ENCODE measurements at places on chromosomes 2 and 18.

- DNase-seq = no peak
Measured at GRCh38 chr2:219634171-219634940, 6.9 kb downstream of the SLC4A3 start.

DNA sequence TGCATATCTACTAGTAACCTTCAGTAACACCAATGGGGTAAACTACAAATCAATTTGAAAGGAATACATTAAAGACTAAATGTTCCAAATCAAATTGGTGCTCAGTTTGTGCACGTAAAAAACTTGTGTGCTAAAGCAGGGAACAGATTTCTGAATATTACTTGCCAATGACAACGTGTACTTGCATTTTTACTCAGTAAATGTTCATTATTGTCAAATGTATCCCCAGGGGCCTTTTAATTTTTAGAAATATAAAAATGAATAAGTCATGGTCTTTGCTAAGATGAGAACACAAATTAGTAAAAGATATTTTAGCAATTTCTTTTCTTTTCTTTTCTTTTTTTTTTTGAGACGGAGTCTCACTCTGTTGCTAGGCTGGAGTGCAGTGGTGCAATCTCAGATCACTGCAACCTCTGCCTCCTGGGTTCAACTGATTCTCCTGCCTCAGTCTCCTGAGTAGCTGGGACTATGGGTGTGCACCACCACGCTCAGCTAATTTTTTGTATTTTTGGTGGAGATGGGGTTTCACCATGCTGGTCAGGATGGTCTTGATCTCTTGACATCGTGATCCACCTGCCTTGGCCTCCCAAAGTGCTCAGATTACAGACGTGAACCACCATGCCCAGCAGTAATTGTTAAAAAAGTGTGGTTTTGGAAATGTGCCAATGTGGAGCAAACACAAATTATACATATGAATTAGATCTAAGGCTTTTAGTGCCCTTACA is 52.6 kb downstream of the PMAIP1 start:
- DNase-seq = no peak

DNA sequence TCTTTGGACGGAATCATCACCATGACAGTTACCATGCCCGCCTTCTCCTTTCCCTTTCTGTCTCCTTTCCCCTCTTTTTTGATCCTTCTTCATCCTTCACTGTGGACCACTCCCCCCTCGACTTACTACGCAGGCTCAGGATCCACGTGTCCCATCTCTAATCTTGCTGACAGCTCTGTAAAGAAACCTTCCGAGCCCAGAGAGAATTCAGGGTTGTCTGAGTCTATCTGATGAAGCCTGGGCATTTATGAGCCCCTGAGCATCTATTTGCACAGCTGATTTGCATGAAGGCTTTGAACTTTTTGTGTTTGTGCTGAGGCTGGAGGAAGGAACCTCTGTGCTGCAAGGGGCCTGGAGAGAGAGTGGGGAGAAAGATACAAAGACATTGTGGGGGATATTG is 50.7 kb downstream of the CIB4 start:
- DNase-seq = no peak

GRCh38 chr2:160484859-160485520 is 8.6 kb downstream of the RBMS1 start:
- no peak for DNase-seq

DNA sequence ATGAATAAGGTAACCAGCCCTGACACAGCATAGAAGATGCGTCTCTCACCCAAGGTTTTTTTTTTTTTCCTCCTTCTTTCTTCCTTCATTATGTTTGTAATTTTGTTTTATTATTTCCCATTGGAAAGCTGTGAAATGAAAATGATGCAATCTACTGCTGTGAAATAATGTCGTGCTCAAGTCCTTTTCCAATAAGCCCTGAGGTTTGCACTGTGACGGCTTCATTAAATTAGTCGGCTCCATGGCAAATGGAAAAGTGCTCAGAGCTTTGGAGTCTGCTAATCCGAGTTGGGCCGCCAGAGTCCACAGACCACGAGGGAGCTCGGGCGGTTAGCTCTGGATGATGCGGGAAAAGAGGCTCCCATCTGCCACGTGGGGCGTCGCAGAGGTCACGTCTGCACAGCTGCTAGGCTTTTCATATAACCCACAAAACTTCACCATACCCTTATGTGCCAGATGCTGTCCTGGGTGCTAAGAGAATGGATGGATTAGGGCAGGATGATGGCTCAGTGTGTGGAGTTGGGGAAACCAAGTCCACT is 92.3 kb upstream of the CAPN13 start:
- no peak for DNase-seq

DNA sequence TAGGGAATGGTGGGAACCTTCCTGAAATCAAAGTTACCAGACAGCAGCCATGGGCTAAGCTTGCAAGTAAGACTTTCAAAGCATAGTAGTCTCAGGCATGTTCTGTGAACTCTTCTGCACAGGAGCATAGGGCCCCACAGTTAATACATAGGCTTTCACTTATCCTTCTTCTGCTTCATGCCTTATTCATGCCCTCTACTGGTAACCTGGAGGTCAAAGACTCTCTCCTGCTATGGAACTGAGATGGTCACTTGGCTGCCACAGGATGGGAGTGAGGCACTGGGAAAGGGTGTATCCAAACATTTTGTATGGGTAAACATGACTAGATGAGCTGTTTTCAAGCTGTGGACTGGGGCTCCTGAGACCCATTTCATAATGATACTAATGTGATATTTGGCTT is 49.1 kb upstream of the ZNF638 start:
- no peak for DNase-seq

DNA sequence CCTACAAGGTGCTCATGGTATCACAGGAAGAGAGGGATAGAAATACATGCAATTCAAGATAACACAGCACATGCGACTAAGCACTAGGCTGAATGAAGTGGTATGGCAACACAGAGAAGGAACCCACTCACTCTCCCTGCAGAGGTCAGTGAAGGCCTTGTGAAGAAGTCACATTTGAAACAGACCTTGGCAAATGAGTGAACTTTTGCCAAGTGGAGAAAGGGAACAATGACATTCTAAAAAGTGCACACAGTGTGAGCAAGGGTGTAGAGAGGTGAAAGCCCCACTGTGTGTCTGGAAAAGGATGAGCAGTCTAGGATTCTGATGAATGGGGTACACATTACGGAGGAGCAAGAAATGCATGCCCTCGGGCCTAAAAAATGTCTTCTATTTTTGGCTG is 23.3 kb downstream of the KLF7 start:
- no peak for DNase-seq

DNA sequence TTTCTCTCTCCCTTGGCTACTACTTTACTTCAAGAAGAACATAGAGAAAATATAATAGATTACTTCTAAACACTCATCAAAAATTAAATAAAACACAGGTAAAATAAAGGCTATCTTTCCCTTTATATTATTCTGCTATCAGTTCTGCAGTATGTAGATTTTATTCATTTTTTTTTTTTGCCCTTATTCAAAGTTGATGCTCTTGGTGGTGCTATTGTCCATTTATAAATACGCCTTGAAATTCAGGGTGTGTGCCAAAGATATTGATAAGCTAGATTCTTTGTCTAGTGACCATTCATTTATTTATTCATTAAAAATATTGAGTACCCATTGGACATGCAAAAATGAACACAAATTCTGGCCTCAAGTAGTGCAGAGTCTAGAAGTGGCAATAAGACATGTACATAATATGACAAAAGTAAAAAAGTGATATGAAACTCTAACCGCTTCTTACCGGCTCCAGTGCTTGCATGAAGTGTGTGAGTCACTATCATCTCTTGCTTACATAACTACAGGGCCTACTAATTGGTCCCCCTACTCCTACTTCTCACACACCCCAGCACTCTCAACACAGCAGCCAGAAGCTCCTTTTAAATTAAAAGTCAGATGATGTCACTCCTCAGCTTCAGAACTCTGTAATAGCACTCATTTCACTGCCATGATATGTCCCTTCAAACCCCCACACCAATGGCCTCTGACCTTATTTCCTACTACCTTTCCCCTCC is 208.3 kb upstream of the FANCL start:
- DNase-seq = no peak

DNA sequence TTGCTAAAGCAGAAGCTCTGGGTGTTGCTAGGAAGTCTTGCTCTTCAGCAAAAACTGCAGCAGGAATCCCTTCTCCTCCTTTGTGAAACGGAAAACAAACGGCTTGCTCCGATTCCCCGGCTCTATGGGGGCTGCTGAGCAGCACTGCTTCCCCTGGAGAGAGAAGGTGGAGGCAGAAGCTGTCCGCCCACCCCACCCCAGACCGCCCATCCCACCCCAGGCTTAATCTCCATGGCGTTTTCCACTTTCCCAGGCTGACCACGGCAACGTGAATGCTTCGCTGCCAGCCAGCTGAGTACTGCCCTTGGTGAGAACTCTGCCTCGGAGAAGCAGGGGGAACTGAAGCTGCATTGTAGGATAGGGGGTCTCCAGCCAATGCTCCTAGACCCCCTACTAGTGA is 139.2 kb downstream of the BCL2 start:
- no peak for DNase-seq

GRCh38 chr2:149587950-149588487 is 444 bp upstream of the MMADHC start:
- no peak for DNase-seq

DNA sequence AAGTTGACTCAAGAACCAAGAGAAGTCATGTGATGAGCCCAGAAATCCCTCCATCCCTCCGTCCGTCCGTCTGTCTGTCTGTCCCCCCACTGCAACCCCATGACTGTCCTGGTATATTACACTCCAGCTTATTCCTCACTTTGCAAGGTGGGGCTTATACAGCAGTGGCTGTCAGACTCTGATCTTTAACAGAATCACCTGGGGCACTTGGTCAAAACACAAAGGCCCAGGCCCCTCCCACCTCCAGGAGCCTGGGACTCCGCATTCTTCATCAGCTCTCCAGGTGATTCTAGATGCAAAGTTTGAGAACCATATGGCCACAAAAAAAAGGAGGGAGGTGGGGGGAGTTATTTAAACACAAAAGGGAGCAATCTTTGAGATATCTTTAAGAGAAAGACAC is 61.4 kb downstream of the MYO5B start:
- DNase-seq = no peak
